ENCODE measurements at places on chromosomes 16 and 17. TPM values are rescaled to one million over a fixed set of nuclear protein-coding genes. Genes with fewer than 3 reads are reported as not detected.

The ZBTB4 gene
- 69.4 TPM for total RNA-seq

The TBC1D3G gene
- not detected for total RNA-seq

The DOC2B gene
- total RNA-seq = 4.7 TPM

The PITPNM3 gene
- 0.44 TPM for total RNA-seq

The PABPN1L gene
- not detected for total RNA-seq

DNA sequence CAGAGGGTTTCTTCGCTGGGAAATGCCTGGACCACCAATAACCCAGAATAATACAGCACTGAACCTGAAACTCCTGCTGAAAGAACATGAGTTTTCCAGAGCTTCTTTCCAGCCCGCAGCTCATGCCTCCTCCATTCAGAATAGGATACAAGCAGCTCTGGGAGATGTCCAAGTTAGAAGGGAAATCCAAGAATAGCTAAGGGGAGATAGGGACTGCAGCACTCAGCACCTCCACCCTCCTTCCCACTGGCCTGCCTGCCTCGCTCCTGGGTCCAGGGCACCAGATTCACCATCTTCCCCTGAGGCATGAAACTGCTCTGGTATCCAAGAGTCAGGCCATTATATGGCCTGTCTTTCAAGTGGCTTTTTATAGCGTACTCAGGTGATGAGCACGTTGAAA lies 4.1 kb downstream of the KRT31 start:
- H3K36me3 ChIP-seq = no peaks in the 10 kb centered on the region
- no peak overlapping the region for H3K4me3 ChIP-seq
- no peaks in the 10 kb centered on the region for H3K4me1 ChIP-seq
- DNase-seq = peak; percentile 29
- no peaks in the 10 kb centered on the region for H3K27me3 ChIP-seq

- H3K27me3 ChIP-seq = no peaks in the 10 kb centered on the region
- H3K4me3 ChIP-seq = no peak overlapping the region
- peak; percentile 49 for DNase-seq
- H3K36me3 ChIP-seq = peaks cover 4% of the 10 kb centered on the region
- peak overlapping the region; percentile 62 for H3K27ac ChIP-seq
Measured at GRCh38 chr17:82838386-82839063, 1.3 kb downstream of the ZNF750 start.

- no peak overlapping the region for H3K4me3 ChIP-seq
- H3K27me3 ChIP-seq = no peaks in the 10 kb centered on the region
- no peak for DNase-seq
- H3K27ac ChIP-seq = no peak overlapping the region
- no peaks in the 10 kb centered on the region for H3K4me1 ChIP-seq
Measured at GRCh38 chr16:30623536-30624283, 13.5 kb upstream of the ZNF689 start.

DNA sequence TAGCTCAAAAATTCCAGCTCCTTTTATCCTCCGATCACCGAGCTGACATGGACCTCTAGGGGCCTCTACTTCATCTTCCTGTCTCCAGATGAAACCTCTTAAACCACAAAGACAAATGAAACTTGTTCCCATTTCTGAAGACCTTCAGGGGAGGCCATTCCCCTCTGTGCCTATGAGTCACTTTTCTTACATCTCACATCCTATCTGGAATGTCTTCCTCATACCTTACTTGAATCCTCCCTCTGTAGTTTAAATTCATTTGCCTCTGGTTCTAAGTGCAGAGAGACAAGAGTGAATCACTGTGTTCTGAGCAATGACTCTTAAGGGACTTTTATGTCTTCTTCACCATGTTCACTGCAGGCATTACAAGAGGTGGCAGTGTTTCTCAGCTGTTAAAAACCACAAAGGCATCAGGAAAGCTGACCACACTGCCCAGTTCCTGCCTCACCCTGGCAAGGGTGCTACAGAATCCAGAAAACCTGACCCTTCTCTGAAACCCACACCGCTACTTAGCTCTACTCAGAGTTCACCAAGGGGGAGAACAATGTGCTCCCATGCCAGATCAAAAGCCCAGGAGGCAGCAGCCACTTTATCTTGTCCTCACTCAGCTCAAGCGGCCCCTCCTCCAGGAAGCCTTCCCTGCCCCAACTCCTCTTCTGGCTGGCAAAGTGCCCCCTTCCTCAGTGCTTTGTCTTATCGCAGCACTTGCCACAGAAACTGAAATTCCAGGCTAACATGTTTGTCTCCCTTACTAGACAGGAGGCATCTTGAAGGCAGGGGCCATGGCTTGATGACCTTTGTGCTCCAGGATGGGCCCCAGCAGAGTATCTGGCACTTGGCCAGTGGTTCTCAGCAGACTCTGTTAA lies 6.4 kb downstream of the CUEDC1 start:
- H3K4me1 ChIP-seq = peaks cover 81% of the 10 kb centered on the region
- H3K4me3 ChIP-seq = no peak overlapping the region
- no peaks in the 10 kb centered on the region for H3K27me3 ChIP-seq
- peak; percentile 30 for DNase-seq
- no peaks in the 10 kb centered on the region for H3K36me3 ChIP-seq

- H3K4me1 ChIP-seq = no peaks in the 10 kb centered on the region
- H3K27me3 ChIP-seq = no peaks in the 10 kb centered on the region
- no peak for DNase-seq
- H3K36me3 ChIP-seq = no peaks in the 10 kb centered on the region
Measured at GRCh38 chr17:38844261-38844757, 9.2 kb downstream of the RPL23 start.

DNA sequence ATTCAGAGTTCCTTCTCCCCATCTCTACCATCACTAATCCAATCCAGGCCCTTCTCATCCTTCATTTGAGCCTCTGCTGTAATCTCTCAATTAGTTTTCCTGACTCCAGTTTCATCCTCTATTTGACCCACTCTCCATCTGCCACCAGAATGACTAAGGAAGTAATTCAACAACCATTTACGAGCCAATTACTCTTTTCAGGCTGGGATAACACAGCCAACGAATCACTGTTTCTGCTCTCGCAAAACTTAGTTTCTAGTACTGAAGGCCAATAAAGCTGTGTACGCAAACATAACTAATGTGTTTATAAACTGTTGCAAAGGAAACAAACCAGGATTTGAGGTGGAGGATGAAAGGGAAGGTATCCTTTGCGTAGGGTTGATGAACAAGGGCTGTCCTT lies 53.7 kb downstream of the MAP2K6 start:
- H3K27me3 ChIP-seq = no peaks in the 10 kb centered on the region
- H3K4me3 ChIP-seq = no peak overlapping the region
- H3K36me3 ChIP-seq = no peaks in the 10 kb centered on the region
- no peak overlapping the region for H3K27ac ChIP-seq

- no peak for DNase-seq
- H3K36me3 ChIP-seq = no peaks in the 10 kb centered on the region
- no peak overlapping the region for H3K4me3 ChIP-seq
- no peaks in the 10 kb centered on the region for H3K4me1 ChIP-seq
Measured at GRCh38 chr17:29949696-29950095, 8.3 kb downstream of the EFCAB5 start.

DNA sequence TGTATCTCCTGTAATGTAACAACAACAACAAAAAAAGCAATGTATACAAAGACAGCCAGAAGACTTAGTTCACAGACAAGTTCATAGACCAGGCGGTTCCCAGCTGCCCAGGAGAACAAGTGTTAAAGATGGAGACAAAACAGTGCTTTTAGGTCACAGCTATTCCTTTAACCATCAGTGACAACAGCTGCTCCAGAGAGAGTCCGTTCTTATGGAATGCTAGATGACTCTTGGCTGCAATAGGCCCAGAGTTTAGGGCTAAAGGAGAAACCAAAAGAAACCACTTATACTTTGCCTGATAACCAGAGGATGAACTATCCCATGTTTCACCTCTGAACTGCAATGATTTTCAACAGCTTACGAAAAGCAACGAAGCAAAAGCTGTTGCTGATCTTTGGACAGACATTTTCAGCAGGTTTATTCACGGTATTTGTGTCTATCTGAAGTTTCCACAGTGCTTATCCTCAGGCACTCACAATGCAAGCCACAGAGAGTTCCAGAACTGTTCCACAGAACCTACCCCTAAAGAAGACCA lies 6.0 kb downstream of the ZCCHC14 start:
- no peak for DNase-seq
- H3K27ac ChIP-seq = peak overlapping the region; percentile 28
- H3K4me1 ChIP-seq = peaks cover 79% of the 10 kb centered on the region
- H3K36me3 ChIP-seq = no peaks in the 10 kb centered on the region

DNA sequence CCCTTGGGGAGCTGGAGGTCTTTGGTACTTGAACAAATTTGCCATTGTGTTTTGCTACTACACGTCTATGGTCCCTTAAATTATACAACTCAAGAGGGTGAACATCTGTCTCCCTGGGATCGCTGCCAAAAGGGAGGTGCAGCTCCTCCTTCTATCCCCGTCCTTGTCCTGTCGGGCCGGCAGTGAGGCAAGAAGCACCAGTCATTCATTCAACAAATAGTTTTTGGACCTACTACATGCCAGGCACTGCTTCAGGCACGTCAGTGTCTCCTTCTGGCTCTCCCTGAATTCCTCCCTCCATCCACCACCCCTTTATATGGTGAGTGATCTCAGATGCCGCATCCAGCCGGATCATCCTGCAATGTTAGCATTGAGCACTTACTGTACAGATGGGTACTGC lies 2.2 kb upstream of the RPL38 start:
- peaks cover 4% of the 10 kb centered on the region for H3K36me3 ChIP-seq
- DNase-seq = peak; percentile 57
